ENCODE measurements at places on chromosomes 5 and 9. TPM values are rescaled to one million over a fixed set of nuclear protein-coding genes. Genes with fewer than 3 reads are reported as not detected.

Gene EIF4E1B
- polyA plus RNA-seq: not detected

Gene IFNA13
- polyA plus RNA-seq: not detected

Gene NR2F1-AS1
- polyA plus RNA-seq: 9.7 TPM

Gene PGGT1B
- polyA plus RNA-seq: 5.0 TPM

Gene CCDC171
- polyA plus RNA-seq: not detected

Gene FBP2
- polyA plus RNA-seq: 22.0 TPM

Gene GADD45G
- 113 TPM for polyA plus RNA-seq

Gene PPP1R2B
- not detected for polyA plus RNA-seq

Gene BDP1
- 7.2 TPM for polyA plus RNA-seq

Gene SLC28A3
- 6.3 TPM for polyA plus RNA-seq

Data from stomach (tissue), 19 donors.